Progenitor cell of endocrine pancreas (in vitro differentiated cells): ENCODE measurements at places on chromosomes 4 and X. TPM values are rescaled to one million over a fixed set of nuclear protein-coding genes. Genes with fewer than 3 reads are reported as not detected.

- no peak for DNase-seq
Observed at GRCh38 chrX:78831523-78831922, 84.0 kb downstream of the LPAR4 start.

DNA sequence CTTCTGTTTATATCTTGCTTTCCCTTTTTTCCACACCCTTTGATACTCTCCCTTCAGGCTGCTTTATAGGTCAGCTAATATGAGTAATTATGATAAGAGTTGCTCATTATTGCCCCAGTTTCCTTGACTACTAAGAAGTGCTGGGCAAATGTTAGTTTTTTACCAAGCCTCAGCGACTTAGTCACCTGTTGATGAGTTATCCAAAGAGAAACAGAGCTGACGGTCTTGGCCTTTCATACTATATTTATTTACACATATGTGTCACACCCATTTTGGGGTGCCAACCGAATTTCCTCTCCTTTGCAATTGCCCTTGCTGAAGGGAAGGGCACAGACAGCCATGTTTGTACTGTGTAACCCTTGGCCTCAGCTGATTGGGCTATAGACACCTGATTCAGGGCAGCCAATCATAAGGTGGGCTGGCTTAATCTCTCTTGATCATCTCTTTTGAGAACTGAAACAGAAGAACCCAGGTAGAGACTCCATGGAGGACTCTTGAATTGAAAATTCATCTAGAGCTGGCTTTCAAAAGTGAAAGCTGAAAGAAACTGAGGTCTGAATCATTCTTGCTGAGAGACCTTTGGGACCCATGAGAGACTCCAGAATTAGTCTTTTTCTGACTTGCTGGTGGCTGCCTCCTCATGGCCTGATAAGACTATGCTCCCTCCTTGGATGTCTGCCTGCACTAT is 111.7 kb upstream of the RPS6KA3 start:
- no peak for DNase-seq

ZAR1 gene
- total RNA-seq: 0.27 TPM in 1 of 2 replicates, not detected in the other

MAGEH1 gene
- 28.3 and 33.6 TPM in 2 replicates for total RNA-seq

- DNase-seq: no peak
Observed at GRCh38 chr4:185311113-185311888, 84.4 kb downstream of the LRP2BP start.

DNA sequence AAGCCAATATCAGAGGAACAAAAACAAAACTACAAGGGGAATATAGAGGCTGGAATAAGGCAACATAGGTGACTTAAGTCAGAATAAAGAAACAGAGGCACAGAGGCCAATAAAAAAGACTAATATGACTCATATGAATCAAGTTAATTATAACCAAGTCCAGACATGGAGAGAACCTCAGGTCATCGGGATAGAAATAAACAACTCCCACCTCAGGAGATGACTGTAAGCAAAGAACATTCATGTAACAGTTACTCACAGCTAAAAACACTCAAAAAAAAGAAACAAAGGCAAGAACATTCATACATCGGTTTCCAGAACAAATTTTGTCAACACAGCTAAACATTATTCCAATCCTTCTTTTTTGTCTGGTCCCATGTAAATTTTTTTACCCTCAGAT is 60.3 kb upstream of the RXFP1 start:
- DNase-seq: no peak

DIPK2B gene
- total RNA-seq: not detected in 2 replicates

DNA sequence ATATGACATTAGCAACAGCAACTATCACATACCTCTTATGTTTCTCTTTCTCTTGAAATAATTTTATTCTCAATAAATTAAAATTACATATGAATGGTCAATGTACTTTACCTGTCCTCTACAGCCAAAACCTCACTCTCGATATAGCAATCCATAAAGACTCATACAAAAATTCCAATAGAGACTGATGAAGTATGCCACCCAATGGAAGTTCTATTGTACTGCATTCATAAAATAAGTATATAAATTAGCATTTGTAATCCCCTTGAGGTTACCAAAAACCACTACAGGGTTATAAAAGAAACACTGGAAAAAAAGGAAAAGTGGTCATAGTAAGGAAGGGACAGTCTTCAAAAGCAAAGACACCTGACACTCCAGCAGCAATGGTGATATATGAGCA is 32.8 kb downstream of the CLDN2 start:
- DNase-seq: no peak

DNA sequence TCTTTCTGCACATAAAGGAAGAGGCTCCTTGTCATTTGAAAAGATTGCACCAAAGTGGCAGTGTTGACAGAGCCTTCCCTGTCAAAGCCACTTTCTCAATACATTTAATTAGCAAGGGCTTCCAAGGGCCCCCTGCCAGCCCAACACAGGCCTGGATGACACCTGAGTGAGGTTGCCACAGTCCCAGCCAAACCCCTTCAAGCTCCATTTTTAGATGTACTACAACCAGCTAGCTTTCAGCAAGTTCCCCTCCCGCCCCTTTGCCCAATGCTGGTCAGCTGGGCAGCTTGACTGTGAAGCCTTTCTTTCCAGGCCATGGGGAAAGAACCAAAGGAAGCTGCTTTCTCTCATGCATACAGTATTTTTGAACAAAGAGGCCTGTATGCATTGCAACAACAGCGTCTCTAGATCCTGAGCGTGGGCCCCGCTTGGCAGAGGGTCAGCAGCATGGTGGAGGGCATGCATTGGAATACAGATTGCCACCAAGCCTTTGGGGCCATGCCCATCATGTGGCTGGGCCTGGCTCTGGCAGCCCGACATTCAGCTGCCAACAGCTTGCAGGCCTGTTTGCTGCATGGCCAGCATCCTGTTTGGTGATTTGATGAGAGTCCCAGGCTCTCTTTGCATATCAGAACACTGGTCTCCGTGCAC is 261.1 kb upstream of the GATB start:
- no peak for DNase-seq

DNA sequence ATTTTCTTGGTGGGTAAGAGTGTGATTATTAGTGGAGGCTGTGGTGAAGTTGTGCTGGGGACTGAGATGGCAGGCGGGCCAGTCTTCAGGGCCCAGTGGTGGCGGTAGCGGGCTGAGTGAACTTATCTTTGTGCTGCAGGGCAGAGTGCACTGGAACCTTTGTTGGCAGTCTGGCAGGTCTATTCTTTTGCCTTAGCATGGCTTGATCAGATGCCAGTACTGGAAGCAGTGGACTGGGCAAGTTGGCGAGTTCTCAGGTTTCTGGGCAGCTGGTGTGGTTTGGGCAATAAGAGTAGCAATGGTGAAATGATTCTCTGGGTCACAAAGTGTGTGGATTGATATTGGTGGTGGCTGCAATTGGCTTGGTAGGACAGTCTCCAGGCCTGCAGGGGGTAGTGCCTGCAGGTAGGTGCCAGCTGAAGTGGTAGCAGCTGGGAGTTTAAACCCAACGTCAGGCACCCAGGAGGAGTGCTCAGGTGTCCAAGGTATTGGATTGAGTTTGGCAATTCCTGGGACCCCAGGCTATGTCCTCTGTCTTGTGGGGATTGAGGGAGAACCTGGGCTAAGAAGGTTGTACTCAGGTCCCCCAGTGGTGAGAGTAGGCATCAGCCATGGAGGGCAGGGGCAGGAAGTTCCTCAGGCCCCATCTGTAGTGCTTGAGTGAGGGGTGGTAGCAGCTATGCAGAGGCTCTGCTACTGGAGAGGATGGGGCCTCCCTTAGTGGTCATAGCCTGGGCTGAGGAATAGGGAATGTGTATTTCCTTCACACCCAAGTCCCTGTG is 34.9 kb upstream of the SLC25A14 start:
- DNase-seq: no peak

- no peak for DNase-seq
Observed at GRCh38 chr4:131098976-131099375, 2003.0 kb downstream of the C4orf33 start.

- DNase-seq: no peak
Observed at GRCh38 chr4:76373919-76374552, 46.9 kb downstream of the CCDC158 start.

GRIA2 gene
- 2.3 and 2.5 TPM in 2 replicates for total RNA-seq

CT45A3 gene
- total RNA-seq: not detected in 2 replicates

DNA sequence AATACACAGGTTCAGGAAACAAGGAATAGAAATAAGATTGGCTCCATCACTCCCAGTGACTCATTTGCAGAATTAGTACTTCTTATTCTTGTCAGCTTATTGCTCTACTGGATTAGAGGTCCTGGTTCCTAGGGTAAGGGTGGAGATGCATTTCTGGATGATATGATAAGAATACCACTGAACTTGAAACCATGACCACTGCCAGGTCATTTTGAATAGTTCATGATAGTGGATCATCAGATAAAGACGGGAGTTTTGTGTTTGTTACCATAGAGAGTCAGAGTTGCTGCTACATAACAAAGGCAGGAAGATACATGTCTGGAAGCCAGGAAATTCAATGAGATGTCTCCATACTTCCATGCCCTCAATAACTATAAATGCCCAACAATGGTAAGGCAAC is 109.2 kb upstream of the FAT1 start:
- no peak for DNase-seq

DNA sequence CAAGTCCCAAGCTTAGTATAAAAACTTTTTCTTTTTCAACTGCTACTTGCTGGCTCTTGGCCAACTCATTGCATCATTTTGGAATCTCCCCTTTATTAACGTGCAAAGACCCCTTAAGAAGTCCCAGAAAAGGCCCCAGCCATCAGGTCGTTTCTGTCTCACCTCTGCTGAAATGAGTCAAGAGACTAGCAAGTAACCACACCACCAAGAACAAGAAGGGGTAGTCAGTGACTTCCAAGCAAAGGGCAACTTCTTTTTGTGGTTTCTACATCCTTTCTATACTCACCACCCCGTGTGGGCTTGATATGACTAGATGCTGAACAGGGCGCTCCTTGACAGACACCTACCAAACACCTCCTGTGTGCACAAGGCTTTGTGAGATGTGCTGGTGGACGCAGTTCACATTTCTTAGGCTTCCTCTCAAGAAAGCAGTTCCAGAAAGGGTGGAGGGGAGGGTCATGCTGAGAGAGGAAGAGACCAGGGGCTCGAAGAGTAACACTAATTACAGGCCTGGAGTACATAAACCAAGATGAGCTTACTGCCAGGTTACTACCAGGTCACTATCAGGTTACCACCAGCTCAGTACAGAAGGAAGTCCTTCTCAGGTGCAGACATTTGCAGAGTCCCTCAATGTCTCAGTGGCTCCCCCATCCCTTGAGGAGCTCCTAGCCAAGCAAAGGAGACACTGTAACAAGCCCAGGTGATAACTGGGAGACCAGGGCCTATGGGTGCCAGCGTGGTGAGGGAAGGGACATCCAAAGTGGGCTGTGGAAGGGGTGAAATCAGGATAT is 19.3 kb downstream of the JAKMIP1 start:
- DNase-seq: no peak

DNA sequence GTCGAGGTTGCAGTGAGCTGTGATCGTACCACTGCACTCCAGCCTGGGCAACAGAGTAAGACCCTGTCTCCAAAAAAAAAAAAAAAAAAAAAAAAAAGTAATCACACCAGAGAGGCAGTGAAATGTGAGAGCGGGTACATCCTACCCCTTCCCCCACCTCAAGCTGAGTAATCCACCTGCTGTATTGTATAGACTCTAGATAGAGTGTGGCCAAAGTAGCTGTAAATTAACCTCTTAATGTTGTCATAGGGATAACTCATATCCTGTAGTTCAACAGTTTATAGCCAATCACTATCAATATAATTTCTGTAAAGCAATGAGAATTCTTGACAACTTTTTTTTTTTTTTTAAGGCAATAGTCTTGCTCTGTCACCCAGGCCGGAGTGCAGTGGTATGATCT is 30.8 kb downstream of the TNIP2 start:
- no peak for DNase-seq

GAGE12J gene
- not detected in 2 replicates for total RNA-seq

FAM9B gene
- not detected in 2 replicates for total RNA-seq

DNA sequence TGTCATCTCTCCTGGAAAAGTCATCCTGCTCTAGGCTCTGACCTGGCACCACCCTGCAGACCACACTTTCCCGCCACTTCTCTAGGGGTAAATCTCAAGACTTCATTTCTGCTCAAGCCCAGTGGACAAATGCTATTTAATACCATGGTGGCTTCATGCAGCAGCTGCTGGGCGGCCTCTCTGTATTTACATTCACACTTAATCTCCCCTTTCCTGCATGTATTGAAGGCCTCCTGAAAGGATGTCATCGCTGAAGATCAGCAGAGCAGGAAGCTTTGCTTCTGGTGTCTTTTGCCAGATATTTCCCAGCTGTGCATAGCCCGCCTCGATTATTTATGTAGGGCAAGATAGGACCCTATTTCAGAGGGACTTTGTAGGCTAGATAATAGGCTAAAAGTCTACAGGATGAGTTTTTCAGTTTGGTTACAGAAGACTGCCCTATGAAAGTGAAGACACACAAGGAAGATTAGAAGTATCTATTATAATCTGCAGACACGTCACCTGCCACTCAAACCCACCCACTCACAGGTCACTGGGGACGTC is 17.2 kb downstream of the PROM1 start:
- no peak for DNase-seq

- no peak for DNase-seq
Observed at GRCh38 chr4:169634975-169635374, 14.6 kb downstream of the CLCN3 start.

KLHL13 gene
- 5.6 and 6.3 TPM in 2 replicates for total RNA-seq

DNA sequence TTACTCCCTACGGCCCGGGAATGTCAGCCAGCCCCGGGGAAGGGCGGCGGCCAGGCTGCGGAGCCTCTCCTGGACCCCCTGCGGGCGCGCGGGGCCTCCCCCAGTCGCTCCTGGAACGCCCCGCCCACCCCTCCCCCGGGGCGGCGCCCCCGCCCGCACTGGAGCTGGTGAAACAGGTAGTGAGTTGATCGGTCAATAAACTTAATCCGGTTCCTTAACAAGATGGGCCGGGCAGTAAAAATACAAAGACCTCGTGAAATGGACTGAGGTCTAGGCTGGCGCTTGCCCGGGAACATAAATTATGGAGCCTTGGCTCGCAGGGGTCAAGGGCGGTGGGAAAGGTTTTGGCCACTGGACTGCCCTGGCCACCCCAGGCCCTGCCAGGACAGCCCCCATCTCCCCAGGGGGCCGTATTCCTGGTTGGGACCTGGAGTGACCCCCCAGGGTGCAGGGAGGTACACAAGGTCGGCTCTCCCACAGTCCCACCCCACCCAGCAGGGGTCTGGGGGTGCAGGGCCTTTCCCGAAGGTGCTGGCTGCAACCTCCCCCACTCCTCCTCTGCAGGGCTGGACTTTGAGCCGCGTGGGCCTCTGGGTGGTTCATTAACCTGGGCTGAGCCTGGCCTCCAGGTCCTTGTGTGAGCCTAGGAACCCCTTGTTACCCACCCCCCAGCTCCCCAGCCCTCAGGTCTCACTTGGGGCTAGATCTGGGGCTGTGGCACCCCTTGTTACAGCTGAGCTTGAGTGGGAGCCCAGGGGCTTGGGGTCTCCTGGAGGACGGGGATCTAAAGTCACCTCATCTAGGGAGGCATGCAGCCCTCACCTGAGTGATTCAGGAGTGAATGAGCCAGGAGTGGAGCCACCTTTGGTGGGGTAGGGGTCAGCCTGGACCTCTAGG is 2.5 kb downstream of the FGFR3 start:
- peak; percentile 42 for DNase-seq

DNA sequence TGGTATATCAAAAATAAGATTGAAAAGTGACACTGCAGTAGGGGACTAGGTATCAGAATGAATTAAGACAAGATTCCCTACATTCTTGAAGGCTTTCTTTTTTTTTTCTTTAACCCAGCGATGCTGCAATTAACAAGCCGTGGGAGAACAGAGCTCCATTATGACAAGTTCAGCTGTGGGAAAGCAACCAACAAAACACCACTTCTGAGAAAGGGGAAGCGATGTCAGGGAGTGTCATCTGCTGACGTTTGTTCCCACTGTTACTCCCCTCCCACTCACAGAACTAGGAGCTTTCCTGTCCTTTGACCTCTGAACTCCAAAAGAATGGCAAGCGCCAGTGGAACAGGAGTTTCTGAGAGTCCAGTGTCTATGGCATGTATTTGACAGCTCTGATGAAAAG is 90.2 kb upstream of the SLITRK2 start:
- DNase-seq: no peak

FAM47A gene
- not detected in 2 replicates for total RNA-seq

TCEAL6 gene
- total RNA-seq: not detected in 2 replicates
